ENCODE measurements at places on chromosomes 7 and 10. TPM values are rescaled to one million over a fixed set of nuclear protein-coding genes. Genes with fewer than 3 reads are reported as not detected.

SEMA3D gene
- 0.28 TPM for total RNA-seq

GRCh38 chr10:106836933-106837663 is 327.4 kb downstream of the SORCS1 start:
- DNase-seq, result no peak

GRCh38 chr7:116443101-116443523 is 56.4 kb upstream of the CAV2 start:
- DNase-seq, result no peak

DNA sequence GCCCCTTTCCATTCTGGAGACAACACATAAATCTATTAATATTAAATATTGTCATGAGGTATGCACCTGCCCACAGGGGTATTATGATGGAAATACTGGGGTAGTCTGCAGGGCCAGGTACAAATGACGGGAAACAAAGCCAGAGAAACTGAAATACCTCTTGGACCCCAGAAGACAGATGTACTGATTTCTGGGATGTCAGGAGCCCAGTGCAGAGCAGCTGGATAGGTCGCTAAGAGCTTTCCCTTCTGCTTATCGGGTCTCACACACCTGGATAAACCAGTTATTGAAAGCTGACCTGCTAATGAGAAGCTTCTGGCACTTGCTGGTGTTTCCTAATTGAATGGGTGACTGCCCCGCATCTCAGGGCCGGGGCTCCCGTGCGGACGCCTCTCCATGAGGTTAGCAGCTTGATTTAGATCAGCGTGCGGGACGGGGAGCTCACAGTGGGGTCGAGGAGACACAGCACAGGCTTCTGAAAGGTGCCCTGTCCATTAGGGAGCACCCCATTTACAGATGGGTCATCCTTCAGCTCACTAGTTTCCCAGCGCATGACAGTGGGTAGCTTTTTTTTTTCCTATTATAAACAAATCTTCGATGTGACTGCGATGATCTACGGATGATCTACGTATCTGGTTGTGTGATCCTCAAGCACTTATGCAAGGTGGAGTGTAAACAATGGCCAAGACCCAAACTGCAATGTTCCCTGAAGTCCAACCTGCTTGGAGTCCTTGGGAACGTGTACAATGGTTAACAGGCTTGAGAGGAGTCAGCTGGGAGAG is 1.5 kb upstream of the INSIG1 start:
- no peak for DNase-seq

GRCh38 chr10:119595134-119595675 is 1.6 kb downstream of the TIAL1 start:
- DNase-seq, result no peak

AGBL3 gene
- 1.9 TPM for total RNA-seq

DNA sequence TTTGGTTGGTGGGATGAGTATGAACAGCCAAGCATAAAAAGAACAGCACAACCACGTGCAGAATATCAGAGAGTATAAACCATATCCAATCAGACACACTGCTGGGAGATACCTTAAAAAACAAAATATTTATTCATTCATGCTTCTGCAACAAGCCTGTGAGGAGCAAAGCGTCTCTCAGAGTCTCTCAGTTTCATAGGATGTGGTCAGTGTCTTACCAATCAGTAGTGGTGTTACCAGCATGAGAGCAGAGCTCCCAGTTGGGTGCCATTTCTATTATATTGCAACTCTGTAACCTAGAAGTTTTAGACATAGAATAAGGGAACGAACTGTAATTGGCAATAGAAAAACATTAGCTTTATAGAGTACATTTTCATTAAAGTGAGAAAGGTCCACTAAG is 445.9 kb upstream of the LRRN3 start:
- no peak for DNase-seq

- DNase-seq, result peak; percentile 87
These were observed 93.8 kb downstream of the INPP5A start for GRCh38 chr10:132631338-132631735.

PRSS37 gene
- not detected for total RNA-seq

GRCh38 chr10:87761892-87762291 is 56.1 kb downstream of the ATAD1 start:
- no peak for DNase-seq

GRCh38 chr10:12391206-12391605 is 41.9 kb downstream of the CAMK1D start:
- no peak for DNase-seq
